ENCODE measurements at places on chromosomes 2 and 18.

- no peak for DNase-seq
Measured at GRCh38 chr2:118622913-118623312, 224.5 kb downstream of the EN1 start.

GRCh38 chr2:143698352-143698751, 569.1 kb downstream of the ARHGAP15 start:
- DNase-seq: no peak

DNA sequence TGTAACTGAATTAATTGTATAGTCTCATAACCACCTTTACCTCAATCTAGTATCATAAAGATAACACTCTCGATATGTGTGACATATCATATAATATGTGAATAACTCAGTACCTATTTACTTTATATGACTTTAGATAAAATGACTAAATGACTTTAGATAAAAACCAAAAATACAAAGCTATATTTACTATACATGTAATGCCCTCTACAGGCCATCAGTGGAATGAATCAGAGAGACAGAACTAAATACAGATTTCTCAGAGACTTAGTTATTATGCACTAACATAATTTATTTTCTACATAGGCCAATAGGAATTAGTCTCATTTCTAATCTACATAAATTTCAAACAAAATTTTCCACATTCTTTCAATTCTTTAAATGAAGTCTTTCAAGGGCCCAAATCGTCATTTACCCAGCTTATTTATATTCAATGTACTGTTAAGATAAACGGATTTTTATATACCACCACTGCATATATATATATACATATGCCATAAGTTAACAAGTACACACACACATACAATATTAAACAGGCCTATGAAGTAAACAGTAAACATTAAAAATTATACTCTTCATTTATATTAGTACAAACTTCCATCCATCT, 219.9 kb downstream of the EXOC6B start:
- DNase-seq: no peak

DNA sequence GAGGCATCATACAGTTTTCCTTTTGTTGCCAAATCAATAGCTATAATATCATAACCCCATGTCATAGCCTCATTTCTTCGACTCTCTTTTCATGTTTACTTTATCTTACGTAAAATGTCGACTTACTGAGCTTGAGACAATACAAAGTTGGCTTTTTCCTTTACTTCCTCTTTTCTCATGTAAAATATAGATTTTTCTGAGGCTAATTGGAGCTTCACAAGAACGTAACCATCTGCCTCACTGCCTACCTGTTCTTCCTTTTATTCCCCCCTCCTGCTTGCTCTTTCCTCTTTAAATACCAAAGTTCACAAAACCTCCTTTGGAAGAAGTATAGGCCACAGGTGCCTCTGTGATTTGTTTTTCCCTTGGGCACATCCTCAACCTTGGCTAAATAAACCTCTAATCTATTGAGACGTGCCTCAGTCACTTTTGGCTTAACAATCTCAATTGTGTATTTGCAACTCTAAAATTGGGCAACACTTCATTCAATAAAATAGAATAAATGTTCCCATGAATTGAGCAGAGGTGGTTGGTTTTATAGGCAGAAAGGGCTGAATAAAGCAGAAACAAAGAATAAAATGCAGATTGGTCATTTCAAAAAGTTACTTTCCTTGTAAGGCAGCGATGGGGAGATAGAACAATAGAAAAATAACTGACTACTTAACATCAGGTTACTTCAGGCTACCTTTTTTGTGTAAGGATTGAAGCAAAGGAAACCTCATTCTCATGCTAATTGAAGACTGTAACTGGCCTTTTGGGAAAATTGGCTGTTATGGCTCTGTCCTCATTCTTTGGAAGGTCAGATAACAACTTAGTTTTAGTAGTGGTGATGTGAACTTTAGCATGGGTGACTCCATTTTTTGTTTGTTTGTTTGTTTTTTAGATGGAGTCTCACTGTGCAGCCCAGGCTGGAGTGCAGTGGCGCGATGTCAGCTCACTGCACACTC, 21.3 kb downstream of the COMMD1 start:
- no peak for DNase-seq

GRCh38 chr2:194705398-194705797, 951.6 kb upstream of the SLC39A10 start:
- DNase-seq: no peak

DNA sequence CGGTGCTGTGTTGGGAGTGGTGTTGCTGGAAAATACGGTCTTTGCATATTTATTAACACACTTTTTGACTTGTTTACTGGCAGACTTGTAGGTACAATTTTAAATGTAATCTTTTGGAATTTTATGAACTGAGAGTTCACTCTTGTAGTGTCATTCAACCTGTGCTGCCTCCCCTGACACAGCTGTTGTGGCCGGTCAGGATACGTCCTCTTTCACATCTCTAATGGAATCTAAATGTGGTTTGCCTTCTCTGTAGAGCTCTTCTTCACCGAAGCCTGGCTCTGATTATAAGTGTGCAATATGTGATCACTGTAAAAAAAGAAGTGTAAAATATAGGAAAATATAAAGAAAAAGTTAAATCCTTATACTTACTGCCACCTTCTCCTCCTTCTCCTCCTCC, 94.7 kb downstream of the MAP4K4 start:
- DNase-seq: no peak

GRCh38 chr2:65671670-65672242, 239.4 kb upstream of the SPRED2 start:
- no peak for DNase-seq

GRCh38 chr2:63780518-63781155, 61.1 kb upstream of the UGP2 start:
- DNase-seq: no peak

DNA sequence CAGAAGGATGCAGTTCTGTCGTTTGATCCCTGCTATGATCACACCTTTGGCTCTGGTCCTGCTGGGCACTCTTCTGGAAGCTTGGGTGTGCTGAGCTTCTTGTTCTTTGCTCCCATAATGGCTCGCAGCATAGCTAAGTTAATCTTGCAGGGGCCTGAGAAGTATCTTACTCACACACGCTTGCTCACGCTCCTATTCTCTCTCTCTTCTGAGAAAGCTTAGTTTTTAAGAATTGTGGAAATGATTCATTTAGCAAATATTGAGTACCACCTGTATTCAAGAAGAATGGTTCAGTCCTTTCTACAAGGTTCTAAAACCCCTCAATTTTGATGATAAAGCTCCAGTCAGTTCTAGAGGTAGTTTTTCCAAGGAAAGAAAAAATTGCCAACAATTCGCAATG, 40.6 kb downstream of the XRCC5 start:
- no peak for DNase-seq

- DNase-seq: peak; percentile 48
Measured at GRCh38 chr18:38654946-38655345, 1089.3 kb upstream of the CELF4 start.

- DNase-seq: no peak
Measured at GRCh38 chr2:57821088-57821487, 225.5 kb upstream of the VRK2 start.

- DNase-seq: no peak
Measured at GRCh38 chr2:171318463-171318934, 115.3 kb downstream of the METTL8 start.

DNA sequence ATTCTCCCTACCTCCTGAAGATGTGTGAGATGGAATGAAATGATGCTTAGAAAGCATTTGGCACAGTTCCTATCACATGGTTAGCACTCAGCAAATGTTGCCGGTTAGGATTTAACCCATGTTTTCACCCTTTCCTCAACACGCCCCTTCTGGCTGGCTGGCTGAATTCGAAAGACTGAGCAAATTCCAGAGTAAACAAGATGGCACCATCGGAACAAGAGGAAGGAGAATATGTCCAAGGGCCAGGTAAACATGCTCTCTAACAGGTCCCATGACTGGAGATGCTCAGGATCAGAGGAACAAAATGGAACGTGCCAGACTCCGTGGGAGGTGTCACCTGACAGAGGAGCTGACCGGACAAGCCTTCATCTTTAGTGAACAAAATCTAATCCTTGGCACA, 145.6 kb downstream of the ANKRD44 start:
- no peak for DNase-seq

DNA sequence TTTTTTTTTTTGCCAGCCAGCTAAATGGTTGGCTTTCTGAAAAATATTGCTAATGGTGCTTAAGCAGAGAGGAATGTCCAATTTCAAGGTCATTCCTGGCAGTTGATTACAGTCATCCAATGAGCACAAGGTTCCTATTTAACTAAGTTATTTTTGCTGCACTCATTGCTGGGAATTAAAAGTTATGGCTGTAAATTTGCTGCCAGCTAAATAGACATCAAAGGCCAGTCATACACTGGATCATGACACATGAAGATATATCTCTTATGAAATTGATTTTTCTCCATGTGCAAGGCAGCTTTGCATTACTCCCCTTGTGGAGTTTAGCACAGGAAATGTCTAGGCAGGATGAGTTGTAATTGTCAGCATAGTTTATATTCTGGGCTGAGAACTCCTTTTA, 1898.4 kb upstream of the CELF4 start:
- no peak for DNase-seq

GRCh38 chr18:38759457-38759856, 1193.9 kb upstream of the CELF4 start:
- no peak for DNase-seq

GRCh38 chr2:202750763-202751427, 116.1 kb downstream of the FAM117B start:
- no peak for DNase-seq

DNA sequence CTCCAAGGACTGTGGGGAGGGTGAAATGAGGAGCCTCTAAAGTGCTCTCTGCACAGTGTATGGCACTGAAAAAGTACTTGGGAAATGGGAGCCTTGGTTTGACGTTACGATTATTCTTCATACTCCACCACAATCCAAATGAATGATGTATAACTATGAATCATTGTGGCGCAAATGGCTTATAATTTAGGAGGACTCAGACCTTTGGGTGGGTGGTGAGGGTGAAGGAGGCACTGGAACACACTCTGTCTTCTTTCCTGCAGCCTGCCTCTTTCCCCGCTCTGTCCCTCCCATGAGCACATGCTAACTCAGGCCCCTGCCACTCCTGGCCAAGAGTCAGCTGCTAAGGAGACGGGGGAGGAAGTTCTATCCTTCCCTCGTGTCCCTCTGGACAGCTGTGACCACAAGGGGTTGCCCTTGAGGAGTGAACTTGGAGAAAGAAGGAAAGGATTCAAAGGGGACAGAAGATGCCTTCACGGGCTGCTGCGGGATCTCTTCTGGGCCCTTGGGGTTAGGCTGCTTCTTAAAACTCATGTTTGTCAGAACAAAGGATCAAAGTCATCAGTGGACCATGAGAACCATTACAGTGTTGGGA, 36.5 kb downstream of the POLR1A start:
- no peak for DNase-seq

GRCh38 chr2:9269295-9269694, 62.7 kb downstream of the ASAP2 start:
- no peak for DNase-seq
